Stimulated activated CD4-positive, alpha-beta T cell treated with anti-CD3 and anti-CD28 coated beads, TNF-alpha, amount 100 ng/mL, for 4 hours (primary cell): ENCODE measurements at places on chromosomes 2 and 18.

DNA sequence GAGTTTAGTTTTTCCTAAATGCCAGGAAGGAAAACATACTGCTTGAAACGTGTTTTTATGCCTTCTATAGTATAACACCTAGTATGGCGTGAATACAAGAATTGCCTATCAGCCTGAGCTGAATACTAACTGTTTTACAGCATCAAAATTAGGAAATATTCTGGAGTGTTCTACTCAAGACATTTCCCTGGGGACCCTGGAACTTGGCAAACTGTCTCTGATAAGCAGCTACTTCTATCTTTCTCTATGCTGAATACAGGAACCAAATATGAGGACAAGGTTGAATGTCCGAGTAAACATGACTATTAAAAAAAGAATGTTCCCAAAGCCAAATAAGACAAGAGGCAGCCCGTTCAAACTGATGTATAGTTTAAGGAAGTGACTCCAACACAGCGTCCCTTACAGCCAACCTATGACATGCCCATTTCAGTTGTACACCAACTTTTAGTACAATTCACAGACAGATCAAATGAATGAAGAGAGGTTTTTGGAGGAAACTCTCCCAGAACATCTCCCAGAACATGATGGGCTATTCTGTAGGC, 951.3 kb upstream of the ACVR2A start:
- no peak for DNase-seq

GRCh38 chr2:71379086-71379485, 47.5 kb downstream of the ZNF638 start:
- DNase-seq = no peak

GRCh38 chr2:230913406-230914143, 11.5 kb downstream of the GPR55 start:
- no peak for DNase-seq

- DNase-seq = no peak
Observed at GRCh38 chr2:2657121-2657962, 326.3 kb upstream of the MYT1L start.

GRCh38 chr2:174593041-174593440, 4.6 kb downstream of the WIPF1 start:
- DNase-seq = no peak

DNA sequence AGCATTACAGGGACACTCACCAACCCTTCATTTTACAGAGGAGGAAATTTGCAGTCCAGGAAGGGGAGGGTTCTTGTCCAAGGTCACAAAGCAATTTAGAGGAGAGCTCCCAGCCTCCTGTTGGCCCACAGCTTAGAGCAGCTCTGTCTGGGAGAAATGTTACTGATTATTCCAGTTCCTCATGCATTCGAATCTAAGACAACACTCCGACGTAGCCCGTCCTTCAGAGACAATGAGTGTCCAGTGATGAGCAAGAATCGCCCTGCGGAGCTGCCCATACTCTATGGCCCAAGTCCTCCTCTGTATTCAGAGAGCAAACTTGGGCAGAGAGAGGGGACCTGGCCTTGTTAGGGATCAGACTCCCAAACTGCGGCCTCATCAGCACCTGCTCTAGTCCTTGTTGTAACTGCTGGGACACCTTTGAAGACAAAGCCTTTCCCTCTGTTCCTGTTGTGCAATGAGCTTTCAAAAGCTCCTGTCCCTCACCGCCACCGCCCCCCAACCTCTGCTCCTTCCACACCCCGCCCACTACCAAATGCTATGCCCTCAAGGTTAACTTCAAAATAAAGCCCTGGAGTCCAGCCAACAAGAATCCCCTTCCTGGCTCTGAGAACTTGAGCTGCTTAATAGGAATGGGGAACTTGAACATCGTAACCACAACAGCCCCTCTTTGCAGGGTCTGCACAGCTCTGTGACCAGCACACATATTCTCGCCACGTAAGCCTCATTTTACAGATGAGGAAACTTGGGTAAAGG, 234.8 kb upstream of the SMAD2 start:
- DNase-seq = no peak

DNA sequence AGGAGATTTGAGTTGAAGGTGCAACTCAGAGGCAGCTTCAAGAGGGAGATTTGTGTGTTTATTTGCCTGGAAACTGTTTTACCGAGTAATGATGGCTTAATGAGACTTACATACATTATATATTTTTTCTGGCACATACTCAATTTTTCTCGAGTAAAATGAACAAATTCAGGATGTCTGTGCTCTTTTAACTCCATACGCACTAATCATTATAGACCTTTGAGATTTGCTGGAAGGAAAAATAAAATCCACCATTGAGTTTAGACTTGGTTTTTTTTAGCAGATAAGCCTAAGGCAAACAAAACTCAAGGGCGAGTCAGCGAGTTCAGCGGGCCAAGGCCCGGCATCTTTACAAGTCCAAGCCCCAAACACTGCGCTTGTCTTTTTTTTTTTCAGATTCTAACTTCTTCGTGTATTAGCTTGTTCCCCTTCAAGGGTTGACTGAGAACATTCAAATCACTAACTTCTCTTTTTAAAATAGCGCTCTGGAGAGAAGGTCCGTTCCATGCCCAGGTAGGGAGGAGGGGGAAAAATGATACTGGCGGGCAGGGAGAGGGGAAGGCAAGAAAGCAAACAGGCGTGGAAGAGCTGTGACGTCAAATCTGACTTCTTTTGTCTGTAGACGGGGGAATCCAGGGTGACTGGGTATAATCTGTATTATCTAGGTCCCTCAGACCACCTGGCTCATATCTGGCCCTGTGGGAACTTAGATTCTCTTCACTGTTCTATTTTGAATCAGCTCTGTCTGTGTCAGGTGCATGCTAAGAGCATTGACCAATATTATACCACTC, 72.7 kb upstream of the MAP3K20 start:
- DNase-seq = no peak

GRCh38 chr18:48127606-48128005, 197.1 kb upstream of the SMAD2 start:
- no peak for DNase-seq

GRCh38 chr2:157662401-157662800, 33.7 kb upstream of the ACVR1C start:
- no peak for DNase-seq

DNA sequence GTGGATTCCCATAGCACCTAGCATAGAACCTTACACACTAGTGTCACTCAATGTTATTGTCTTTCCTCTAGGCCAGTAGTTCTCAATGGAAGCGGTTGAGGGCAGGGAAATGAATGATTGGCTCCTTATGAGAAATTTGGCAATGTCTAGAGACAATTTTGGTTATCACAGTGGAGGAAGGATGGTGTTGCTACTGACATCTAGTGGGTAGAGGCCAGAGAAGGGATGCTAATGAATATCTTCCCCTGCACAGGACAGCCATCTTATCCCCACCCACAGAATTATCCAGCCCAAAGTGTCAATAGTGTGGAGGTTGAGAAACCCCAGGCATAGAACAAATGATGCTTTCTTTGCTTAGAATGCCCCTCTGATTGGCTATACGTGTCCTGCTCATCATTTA, 15.8 kb downstream of the C18orf63 start:
- no peak for DNase-seq

GRCh38 chr2:217040099-217040498, 180.2 kb upstream of the TNP1 start:
- DNase-seq = no peak

DNA sequence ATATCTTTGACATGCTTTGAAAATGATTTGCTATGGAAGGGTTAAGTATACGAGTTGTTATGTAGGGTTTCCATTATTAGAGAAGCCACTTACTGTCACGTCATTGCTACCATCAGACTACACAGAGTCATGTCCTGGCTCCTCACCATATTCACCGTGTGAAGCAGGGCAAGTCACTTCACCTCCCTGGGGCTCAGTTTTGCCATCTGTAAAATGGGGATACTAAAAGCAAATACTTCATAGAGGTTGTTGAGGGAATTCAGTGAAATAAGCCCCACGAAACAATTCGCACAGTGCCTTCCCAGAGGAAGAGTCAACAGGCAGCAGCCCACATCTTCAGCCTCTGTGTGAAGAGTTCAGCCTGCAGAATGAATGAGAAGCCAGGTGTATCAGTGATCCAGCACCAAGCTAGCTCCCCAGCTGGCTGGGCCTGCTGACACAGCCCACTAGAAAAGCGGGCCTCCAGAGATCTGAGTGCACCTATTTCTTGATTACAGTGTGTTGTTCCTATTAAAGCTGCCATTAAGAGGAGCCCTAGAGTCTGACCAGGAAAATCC, 3.4 kb downstream of the DIPK1C start:
- DNase-seq = no peak

DNA sequence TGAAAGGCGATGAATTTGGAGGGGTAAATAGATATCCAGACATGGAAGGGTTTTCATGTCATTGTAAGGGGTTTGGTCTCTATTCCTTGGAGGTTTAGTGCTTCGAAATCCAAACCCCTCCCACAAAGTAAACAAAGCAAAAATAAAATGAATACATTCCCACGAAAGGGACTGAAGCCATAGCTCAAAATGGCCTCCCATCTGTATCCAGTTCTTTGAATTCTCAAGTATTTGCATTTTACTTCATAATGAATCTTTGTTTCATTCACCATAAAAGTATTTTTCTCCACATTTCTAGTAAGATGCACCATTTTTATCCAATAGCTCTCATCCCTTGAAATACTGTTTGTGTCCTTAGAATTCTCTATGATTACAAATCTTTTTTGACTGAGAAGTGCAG, 103.2 kb upstream of the DTNA start:
- DNase-seq = no peak

GRCh38 chr2:29063056-29063455, 11.3 kb downstream of the PCARE start:
- no peak for DNase-seq

- no peak for DNase-seq
Observed at GRCh38 chr18:23196119-23197007, 61.1 kb downstream of the CABLES1 start.

- no peak for DNase-seq
Observed at GRCh38 chr2:229032608-229033234, 238.4 kb downstream of the PID1 start.

GRCh38 chr2:182717816-182718215, 1.8 kb downstream of the DNAJC10 start:
- no peak for DNase-seq

DNA sequence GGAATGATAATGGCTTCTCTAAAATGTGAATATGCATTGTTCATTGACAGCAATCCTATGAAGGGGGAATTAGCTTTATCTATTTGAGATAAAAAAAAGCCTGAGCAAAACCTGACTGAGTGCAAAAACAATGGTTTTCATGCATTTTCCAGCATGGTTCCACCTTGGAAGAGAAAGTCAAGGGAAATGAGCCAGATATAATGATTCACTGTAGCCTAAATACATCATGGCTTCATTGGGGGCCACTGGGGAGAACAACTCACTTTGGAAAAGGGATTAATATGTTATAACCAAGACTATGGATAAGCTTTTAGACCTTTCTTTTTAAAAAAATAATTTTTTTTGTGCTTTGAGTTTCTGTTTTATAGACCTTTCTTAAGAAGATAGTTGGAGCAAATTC, 679.7 kb downstream of the NYAP2 start:
- no peak for DNase-seq

DNA sequence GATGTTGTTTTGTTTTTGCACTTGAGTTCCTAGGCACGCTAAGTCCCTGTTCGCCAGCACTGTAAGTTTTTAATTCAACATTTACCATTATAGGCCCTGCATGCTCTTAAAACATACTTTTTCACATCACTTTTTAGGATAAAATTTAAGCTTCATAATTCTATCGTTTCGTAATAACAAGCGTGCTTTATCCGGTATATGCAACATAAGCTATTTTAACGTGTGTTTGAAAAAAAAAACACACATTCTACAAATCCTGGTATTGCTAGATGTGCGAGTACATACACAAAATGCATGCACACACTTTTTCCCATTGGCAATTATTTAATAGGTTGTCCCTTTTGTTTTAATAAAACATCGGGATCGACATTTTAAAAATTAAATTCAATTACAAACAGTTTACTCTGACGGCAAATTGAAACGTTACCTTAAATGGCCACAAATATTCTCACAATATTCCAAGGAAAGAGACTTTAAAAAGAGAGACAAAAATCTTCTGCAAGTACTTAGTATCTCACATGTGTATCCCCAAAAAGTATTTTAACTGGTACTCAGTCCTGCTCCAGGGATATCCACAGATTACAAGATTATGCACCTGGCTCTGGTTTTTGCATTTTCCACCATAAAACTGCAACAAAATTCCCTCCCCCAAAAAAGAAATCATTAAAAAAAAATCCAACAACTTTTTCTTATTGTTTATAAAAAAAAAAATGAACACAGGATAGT, 1.0 kb upstream of the TCF4 start:
- DNase-seq = no peak

DNA sequence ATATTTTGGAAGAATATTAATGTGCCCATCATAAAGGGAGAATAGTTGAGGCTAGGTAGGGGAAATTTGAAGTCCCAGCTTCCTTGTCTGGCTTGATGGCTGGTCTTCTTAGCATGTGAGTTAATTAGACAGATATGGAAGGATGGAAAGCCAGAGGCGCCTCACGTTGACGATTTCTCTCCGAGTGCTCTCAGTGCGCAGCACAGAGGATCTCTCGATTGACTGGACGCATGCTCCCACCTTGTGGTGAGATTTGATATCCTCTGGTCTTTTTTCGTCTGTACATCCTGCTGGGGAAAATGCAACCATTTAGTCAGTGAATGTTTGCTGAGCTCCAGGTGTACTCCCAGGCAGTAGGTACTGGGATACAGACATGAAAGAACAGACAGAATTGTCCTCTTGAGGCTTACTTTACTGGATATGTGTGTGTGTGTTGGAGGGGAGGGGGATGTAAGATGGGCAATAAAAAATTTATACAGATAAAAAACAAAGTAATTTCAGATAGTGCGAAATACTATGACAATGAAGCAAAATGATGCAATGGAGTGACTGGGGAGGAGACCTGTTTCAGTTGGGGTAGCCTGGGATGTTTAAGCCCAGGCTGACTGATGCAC, 66.9 kb upstream of the ZNG1B start:
- DNase-seq = peak; percentile 40

GRCh38 chr2:27901234-27901633, 10.7 kb downstream of the BABAM2 start:
- no peak for DNase-seq

- no peak for DNase-seq
Observed at GRCh38 chr2:109260886-109261700, 132.1 kb downstream of the SH3RF3 start.

- DNase-seq = no peak
Observed at GRCh38 chr18:3273042-3273441, 11.1 kb downstream of the MYL12B start.

DNA sequence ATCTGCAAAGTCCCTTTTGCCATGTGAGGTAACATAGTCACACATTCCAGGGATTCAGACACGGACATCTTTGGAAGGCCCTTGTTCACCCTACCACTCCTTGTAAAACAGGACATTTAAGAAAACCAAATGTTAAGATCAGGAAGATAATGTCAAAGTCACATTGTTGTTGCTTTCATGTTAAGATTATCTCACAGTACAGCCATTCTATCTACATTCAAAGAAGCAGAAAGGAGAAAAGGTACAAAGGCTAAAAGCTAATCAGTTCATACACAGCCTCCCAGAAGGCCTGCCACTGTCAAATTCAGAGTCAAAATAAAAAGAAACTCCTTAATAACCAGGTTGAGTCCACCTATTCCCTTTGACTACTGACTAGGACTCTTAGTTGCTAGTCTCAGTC, 573.7 kb downstream of the ARHGAP15 start:
- DNase-seq = no peak
